ENCODE measurements at places on chromosomes 13 and 19.
A peak's percentile ranks its signal among the peaks of the same experiment; 100 is the strongest.

- DNase-seq, result no peak
Measured at GRCh38 chr19:34256835-34257558, 2.6 kb downstream of the GARRE1 start.

- peak; percentile 9 for DNase-seq
Measured at GRCh38 chr19:7636691-7637373, at the start of gene STXBP2. Gene STXBP2 (plus strand): TSS chr19:7637110. CDS start chr19:7637150, 40 bp downstream.

DNA sequence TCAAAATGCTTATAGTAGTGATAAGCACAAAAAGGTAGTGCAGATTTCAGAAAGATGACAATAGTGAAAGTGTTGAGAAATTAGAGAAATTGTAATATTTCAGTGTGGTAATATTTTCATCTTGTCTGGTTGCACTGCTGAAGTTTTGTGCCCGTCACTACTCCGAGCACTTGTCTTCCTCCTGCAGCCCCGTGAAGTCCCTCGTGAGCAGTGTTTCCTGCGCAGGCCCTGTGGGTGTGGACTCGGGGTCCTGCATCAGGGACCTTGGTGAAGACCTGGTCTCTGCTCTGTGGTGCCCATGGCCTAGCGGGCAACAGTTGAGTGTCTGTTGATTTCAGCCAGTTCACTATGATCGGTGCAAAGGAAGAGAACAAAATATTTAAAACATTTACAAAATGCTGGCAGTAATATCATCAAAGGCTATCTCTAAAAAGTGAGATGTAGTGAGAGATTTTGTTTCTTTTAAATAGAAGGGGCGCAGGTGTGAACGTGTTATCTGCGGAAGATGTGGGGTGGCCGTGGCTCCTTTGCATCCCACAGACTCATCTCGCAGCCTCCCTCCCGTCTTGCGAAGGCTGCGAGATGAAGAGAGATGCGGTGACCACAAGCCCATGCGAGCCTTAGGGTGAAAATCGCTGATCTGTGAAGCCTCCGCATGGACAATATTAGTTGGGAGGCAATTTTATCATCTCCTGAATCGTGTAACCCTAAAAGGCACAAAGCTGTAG lies 27.7 kb upstream of the DCUN1D2 start:
- DNase-seq, result no peak

- DNase-seq, result no peak
Measured at GRCh38 chr19:44903602-44904425, 1.8 kb upstream of the APOE start.

DNA sequence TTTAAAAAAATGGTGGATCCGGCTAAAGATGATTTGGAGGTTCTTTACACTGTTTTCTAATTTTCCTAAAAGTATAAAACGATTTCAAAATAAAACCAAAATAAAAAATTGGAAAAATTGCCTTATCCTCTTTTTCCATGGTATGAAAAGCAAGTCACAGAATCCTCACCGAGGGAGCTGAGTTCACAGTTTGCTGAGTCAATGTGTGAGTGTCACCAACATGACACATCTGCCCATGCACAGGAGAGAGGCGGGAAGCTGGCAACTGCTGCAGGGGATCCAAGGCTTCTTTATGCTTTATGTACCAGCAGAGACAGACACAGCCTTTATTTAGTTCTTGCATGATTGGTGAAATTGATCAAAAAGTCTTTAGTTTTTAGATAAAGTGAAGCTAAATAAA lies 157.8 kb downstream of the TNFSF13B start:
- DNase-seq, result no peak

DNA sequence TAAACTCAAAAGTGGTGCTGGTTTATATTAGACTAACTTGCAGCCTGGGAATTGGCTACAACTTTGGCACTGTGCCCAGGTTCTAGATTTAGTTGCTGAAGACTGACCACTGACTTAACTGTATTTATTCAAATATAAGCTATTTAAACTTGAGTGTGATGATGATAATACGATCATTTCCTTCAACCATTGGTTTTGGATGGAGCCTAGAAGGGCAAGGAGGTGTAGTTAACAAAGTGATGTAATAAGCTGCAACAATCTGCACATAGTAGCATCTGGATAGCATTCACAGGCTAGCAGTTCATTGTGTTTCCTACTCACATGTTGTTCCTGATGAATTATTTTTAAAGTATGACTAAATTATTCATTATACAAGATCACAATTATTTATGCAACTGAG lies 55.2 kb upstream of the DACH1 start:
- peak; percentile 3 for DNase-seq

- no peak for DNase-seq
Measured at GRCh38 chr19:42129399-42130253, 2.6 kb downstream of the POU2F2 start.

DNA sequence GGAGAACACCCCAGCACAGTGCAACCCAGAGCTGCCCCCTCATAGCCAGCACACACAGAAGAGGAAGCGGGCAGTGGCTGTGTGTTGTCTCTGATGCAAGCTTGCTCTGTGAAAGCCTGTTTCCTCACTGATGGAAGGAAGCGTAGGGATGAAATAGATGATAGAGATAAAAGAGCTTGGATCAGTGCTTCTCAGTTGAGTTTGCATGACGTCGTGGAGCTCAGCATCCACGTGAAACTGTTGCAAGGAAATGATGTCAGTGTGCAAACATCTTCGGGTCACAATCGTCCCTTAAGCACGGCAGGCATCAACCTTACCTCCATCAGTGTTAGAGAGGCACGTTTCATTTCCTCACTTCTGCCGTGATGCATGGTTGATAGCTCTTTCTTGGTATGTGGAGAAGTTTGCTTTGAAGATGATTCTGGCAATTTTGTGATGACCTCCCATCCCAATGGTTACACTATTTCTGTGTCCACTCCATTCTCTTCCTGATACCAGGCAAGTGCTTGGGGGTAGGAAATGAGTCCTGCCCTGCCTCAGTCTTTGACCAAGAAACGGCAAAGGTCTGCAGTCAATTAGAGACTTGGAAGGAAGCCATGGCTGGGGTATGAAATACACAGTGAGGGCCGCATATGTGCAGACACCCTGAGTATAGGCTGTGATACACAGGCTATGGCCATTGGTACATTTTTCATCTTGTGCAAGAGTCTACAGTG lies 183.0 kb downstream of the ZNF536 start:
- DNase-seq, result no peak

GRCh38 chr19:14409146-14410023 lies 9.8 kb downstream of the DDX39A start:
- no peak for DNase-seq

GRCh38 chr19:46784262-46785053 lies 3.9 kb downstream of the SLC1A5 start:
- peak; percentile 25 for DNase-seq

GRCh38 chr13:30325668-30326067 lies 18.3 kb upstream of the KATNAL1 start:
- DNase-seq, result no peak

GRCh38 chr19:6459262-6460098 lies at the start of gene SLC25A23:
Gene SLC25A23 (minus strand): TSS chr19:6459792. CDS start chr19:6459628, 164 bp downstream.
- DNase-seq, result no peak

GRCh38 chr13:97279913-97280312 lies 57.8 kb downstream of the MBNL2 start:
- no peak for DNase-seq

- no peak for DNase-seq
Measured at GRCh38 chr13:27466513-27466912, 16.1 kb upstream of the MTIF3 start.

- DNase-seq, result no peak
Measured at GRCh38 chr19:40908976-40909375, 26.9 kb upstream of the CYP2A7 start.

DNA sequence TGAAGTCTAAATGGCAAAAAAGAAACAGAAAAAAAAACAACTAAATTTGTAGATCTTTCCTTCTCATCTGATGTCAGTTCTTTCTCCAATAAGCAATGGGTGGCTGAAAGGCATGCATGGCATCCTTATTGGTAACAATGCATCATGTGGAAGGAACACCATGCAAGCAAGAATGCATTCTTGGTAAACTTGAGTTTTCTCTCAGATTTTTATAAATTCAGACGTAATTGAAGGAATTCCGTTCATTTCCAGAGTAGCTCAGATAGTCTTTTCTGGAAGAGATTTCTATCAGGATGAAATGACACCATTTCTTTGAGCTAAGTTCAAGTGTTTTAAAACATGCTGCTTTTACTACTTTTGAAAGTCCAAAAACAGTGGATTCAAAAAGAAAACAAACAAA lies 373.0 kb downstream of the COG6 start:
- DNase-seq, result no peak

DNA sequence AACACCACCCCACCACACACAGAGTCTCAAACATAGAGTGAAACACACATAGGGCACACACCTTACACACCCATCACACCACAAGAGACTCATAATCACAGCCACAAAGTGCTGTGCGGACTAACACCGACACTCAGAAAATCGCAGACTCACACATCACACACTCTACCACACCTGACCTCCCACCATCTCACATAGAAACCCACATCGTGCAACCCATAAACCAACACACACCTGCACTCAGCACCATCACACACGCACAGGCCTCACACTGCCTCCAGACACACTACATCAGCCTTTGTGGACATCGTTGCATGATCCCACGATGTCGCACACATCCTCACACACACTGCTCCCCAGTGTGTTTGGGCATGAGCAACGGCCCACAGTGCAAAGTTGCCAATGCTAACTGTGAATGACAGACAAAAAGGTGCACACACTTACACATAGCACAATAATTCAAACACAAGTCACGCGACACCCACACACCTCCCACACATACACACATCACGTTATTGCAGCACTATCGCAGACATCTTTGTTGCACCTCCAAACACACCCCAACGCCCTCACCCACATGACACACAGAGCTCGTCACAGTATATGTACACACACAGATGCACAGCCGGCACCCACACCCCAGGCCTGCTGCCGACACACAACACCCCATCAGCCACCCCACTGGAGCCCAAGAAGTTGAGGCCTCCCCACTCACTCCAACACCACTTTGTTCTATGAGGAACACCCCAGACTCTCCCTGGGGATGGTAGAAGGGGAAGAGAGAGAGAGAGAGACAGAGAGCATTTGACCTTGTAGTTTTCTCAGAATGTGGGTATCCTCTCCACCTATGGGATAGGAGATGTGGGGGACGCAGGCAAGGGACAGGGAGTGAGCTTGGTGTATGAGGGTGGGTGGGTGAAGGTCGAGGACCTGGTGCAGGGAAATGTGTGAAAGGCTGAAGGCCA lies 1.2 kb upstream of the ATP1A3 start:
- DNase-seq, result no peak

DNA sequence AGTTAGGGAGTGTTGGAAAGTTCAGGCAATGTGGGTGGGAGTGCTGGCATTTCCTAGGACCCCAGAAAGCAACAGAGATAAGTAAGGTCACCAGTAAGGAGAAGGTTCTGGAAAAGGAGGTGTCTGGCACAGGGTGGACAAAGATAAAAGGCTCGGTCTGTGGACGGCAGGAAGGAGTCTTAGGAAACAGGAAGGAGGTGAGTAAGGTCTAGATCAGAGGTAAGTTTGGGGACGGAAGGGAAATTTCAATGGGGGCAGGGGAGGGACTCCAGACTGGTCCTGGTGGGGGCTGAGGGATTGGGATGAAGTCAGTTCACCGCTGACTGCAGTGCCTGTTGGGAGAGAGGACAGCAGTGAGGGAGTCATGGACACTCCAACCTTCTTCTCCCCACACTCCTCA lies 7.8 kb upstream of the OPA3 start:
- DNase-seq, result no peak

DNA sequence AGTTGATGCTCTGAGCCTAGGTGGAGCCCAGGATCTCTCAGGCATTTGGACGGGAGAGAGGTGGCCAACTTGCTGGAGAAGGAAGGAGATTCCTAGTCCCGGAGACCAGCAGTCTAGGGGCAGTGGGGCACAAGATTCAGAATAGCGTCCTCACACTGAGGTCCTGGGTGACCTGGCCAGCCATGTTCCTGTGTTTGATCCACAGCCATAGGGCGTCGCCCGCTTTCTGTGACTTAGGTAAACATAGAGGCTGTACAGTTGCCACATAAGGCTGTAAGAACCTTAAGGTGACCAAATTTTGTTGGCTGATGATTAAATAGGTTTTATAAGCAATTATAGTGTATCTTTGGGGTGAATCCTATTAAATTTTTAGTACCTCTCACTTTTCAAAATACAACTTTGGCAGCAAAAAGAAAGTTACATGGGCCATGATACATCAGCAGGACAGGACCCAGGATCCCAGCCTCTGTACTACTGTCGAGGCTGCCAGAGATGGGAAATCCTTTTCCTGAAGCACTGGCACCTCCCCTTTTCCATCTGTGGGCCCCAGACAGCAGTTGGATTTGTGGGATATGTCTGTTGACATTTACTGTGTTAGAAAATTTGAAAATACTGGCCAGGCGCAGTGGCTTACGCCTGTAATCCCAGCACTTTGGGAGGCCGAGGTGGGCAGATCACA lies 37.5 kb downstream of the TSSK6 start:
- no peak for DNase-seq

- DNase-seq, result no peak
Measured at GRCh38 chr19:56980906-56981305, 138.9 kb upstream of the USP29 start.

- DNase-seq, result no peak
Measured at GRCh38 chr13:27962128-27962841, 6.8 kb downstream of the CDX2 start.

DNA sequence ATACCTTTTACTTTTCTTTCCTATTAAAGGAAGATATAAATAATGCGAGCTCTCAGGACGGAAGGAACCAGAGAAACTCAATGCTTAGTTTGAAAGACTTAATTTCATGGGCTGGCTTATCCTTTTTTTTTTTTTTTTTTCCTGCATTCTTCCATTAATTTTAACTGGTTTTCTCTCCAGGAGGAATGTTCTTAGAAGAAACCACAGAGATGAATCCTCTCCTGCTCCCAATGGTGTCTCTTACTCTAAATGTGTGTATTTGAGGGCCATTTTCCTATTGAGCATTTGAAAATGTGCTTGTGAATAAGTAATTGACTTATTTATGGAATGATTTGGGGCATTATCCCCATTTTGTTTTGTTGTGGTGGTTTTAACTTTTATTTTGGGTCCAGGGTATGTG lies 494.9 kb downstream of the FOXO1 start:
- DNase-seq, result no peak

DNA sequence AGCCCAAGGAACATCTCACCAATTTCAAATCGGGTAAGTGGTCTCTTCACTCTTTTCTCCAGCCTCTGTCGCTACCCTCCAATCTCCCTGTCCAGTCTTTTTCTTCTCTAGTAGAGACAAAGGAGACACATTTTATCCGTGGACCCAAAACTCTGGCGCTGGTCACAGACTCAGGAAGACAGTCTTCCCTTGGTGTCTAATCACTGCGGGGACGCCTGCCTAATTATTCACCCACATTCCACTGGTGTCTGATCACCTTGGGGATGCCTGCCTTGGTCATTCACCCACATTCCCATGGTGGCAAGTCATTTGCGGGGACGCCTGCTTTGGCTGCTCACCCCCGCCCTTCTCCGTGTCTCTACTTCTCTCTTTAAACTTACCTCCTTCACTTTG lies 13.8 kb upstream of the OR10H1 start:
- no peak for DNase-seq

- DNase-seq, result no peak
Measured at GRCh38 chr13:22077205-22077683, 406.4 kb downstream of the FGF9 start.

DNA sequence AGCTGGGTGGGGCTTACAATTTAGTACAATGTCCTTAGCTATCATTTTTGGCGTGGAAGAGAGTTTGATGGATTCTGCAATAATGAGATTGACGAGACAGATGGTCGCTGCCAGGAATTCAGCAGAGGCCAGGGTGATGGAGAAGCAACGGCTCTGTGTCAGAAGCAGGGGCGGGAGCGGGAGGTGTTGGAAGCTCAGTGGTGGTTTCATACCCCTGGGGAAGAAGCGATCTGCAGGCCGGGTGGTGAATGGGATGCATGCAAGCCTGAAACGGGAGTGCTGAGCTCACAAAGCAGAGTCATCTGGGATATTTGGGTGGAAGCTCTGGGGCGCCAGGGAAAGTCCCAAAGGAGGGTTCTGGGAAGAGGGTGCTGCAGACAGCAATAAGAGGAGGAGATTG lies 370.8 kb downstream of the ZNF536 start:
- no peak for DNase-seq
